Esophagus squamous epithelium (tissue), 5 donors: ENCODE measurements at places on chromosomes 13 and 19. TPM values are rescaled to one million over a fixed set of nuclear protein-coding genes. Genes with fewer than 3 reads are reported as not detected.

- H3K4me1 ChIP-seq = no peaks in the 10 kb centered on the region
- no peak overlapping the region for H3K4me3 ChIP-seq
- H3K36me3 ChIP-seq = no peaks in the 10 kb centered on the region
- DNase-seq = no peak
- no peak overlapping the region for H3K27ac ChIP-seq
Measured at GRCh38 chr13:48281556-48281955, 22.0 kb upstream of the RB1 start.

- peaks cover 25% of the 10 kb centered on the region for H3K27me3 ChIP-seq
- no peaks in the 10 kb centered on the region for H3K36me3 ChIP-seq
- H3K27ac ChIP-seq = peak overlapping the region; percentile 89
- no peak for DNase-seq
Measured at GRCh38 chr19:343941-344624, 513 bp downstream of the MIER2 start.

DNA sequence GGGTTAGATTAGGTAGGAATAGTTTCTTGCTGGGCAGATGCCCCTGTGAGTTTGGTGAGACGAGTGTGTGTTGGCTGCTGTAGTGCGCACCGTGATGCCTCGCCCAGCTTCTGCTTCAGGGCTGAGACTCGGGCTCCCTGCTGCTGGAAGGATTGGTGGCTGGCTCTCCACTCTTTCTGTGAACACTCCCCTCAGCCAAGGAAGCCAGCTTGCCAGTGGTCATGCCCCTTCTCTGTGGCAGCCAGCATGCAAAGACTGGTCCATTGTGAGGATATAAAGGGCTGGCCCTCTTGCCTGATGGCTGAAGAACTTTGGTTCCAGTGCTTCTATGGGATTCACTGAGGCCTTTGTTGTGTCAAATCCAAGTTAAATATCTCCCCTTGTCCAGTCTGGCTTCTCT, 2.9 kb upstream of the HTR2A start:
- no peak for DNase-seq
- no peak overlapping the region for H3K4me3 ChIP-seq
- no peak overlapping the region for H3K27ac ChIP-seq
- no peaks in the 10 kb centered on the region for H3K36me3 ChIP-seq

DNA sequence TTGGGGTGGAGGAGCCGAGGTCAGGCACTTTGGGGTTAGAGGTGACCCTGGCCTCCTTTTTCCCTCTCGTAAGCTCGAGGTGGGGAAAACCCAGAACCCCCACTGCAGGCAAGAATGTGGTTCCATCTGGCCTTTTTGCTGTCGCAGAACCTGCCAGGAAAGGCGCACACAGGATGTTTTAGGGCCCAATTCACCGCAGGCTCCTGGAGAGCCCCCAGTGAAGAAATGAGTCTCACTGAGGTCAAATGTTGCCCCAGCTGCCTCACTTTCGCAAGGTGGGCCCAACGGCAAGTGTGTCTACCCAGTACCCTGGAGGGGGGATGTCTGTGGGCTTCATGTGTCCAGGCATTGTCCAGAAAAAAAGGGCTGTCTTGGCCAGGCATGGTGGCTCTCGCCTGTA, 61.8 kb downstream of the PEX11G start:
- H3K36me3 ChIP-seq = no peaks in the 10 kb centered on the region
- no peak overlapping the region for H3K4me3 ChIP-seq
- H3K27me3 ChIP-seq = no peaks in the 10 kb centered on the region
- DNase-seq = no peak
- peak overlapping the region; percentile 34 for H3K27ac ChIP-seq

GRCh38 chr13:47917022-47917574, 84.0 kb downstream of the SUCLA2 start:
- no peaks in the 10 kb centered on the region for H3K36me3 ChIP-seq
- no peak overlapping the region for H3K4me3 ChIP-seq
- H3K4me1 ChIP-seq = no peaks in the 10 kb centered on the region

DNA sequence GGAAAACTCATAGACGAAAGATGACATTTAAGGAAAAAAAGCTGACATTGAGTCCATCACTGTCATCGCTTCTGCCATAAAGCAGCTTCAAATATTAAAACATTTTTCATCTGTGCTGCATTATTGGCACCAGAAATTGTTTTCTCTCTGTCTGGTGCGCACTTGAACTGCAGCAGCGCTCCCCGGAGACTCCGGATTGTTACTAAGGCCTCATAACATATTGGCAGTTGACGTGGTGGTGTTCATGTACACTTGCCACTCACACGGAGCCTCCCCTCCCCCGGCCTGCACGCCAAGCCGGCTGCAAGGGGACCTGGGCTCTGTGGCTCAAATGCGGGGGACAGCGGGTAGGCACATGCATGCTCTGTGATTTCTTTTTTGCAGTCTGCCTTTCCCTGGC, 203.2 kb downstream of the TSHZ3 start:
- no peak overlapping the region for H3K4me3 ChIP-seq
- H3K27ac ChIP-seq = no peak overlapping the region
- no peak for DNase-seq
- H3K4me1 ChIP-seq = no peaks in the 10 kb centered on the region
- H3K27me3 ChIP-seq = no peaks in the 10 kb centered on the region

SIGLEC8 gene
- 2.5 TPM for total RNA-seq

RASGRP4 gene
- 0.64 TPM for total RNA-seq
